ENCODE measurements at places on chromosomes 3 and 15. TPM values are rescaled to one million over a fixed set of nuclear protein-coding genes. Genes with fewer than 3 reads are reported as not detected.

Gene KBTBD12
- 1.5 TPM for polyA plus RNA-seq

Gene PTH1R
- polyA plus RNA-seq = 2.5 TPM

Gene ATP13A3
- 49.6 TPM for polyA plus RNA-seq

Gene ABHD17C
- 16.1 TPM for polyA plus RNA-seq

Gene HDC
- polyA plus RNA-seq = 2.6 TPM

Gene GJD2
- polyA plus RNA-seq = 6.8 TPM

Gene TYRO3
- 2.9 TPM for polyA plus RNA-seq

Gene RASGRF1
- 42.9 TPM for polyA plus RNA-seq

Gene SCG5
- polyA plus RNA-seq = 790 TPM

Gene VGLL4
- 5.8 TPM for polyA plus RNA-seq

Gene CLRN1
- polyA plus RNA-seq = not detected

Gene CCNDBP1
- polyA plus RNA-seq = 186 TPM

Gene ADPRH
- 1.3 TPM for polyA plus RNA-seq

Gene CLDN16
- polyA plus RNA-seq = not detected

Gene HES1
- polyA plus RNA-seq = 8.4 TPM

Gene AADACL2
- not detected for polyA plus RNA-seq

Gene LINGO1
- polyA plus RNA-seq = 0.60 TPM

All from Purkinje cell (primary cell).